ENCODE measurements at places on chromosomes 12 and 14.

- DNase-seq: no peak
These were observed 56.4 kb downstream of the VCPKMT start for GRCh38 chr14:50059763-50060616.

DNA sequence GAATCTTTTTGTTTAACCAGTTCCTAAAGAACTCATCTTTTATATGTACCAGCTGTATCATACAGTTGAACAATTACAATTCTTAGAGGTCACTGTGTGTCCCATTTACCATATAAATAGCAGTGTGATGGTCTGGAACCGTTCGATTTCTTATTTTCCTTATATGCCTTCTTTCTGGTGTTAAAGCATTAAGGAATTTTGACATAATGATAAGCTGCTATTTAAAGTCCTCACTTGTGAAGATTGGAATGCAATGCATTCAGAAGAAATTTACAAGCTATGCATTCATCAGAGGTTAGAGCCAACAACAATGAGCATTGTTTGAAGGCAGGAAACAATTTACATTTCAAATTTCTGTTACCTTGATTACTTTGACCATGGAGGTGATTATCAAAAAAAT lies 80.0 kb upstream of the PRICKLE1 start:
- peak; percentile 74 for DNase-seq

DNA sequence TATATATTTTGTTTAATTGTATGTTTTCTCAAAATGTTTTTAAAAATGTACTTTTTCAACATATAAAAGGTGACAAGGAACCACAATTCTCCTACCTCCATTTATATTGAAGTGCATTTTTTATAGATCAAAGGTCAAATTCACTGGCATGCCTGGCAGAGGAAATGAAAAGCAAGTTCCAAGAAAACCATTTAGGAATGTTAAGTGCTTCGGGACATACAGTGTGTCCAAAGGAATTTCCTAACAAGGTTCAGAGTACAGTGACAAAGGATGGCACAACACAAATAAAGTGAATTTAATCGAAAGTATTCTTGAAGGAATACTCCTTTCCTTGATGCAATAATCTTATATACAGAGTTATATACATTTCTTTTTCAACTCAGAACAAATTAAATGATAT lies 242.3 kb downstream of the CCER1 start:
- DNase-seq: peak; percentile 50

DNA sequence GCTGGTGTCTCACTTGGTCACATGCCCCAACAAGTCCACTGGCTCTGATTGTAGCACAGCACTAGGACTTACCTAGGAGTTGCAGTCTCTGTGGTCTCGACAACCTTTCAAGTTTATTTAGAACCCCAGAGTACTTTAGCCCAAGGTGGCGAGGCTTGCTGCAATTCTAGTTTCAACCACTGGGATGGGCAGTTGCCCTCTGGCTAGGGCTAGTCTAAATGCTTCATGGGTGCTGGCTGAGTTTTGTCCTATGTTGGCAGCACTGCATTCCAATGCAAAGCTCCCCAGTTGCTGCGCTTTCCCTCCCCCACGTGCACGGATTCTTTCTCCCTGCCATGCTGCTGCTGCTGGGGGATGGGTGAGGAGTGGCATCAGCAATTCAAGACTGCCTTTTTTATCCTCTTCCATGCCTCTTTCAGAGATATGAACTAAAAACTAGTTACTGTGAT lies 207.9 kb downstream of the SYNE2 start:
- peak; percentile 31 for DNase-seq

GRCh38 chr12:57868851-57869268 lies 22.3 kb upstream of the CTDSP2 start:
- peak; percentile 70 for DNase-seq

DNA sequence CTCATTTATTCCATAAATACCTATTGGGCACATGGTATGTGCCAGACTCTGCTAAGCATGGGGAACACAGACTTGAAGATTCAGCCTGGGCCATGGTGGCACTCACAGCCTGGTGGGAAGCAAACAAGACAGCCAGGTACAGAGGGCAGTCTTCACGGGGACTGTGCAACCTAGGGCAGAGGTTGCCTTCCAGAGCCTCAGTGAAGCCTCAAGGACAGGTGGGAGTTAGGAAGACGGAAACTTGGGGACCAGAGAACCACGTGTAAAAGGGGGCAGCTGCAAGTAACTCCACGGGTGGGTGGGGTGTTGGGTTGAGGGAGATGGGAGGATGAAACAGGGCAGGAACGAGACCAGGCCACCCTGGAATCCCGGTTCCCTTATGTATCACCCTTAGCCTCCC lies 980 bp upstream of the LTBR start:
- DNase-seq: no peak

DNA sequence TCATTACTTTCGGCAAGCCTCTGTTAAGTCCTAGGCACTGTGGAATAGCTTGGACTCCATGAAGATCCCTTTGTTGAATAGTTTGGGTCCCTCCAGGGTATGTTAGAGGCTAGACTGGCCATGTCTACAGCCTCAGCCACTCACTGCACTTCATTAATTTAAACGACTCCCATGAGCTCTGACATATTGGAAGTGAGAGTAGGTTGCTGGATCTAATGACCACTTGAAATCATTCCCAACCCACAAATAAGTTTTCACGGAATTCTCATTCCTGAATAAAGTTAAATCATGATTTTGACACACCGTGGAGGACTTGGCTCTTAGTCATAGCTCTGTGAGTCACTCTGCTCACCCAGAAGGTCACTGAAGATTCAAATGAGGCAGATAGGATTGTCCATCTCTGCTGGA lies 21.4 kb upstream of the APPL2 start:
- peak; percentile 95 for DNase-seq

DNA sequence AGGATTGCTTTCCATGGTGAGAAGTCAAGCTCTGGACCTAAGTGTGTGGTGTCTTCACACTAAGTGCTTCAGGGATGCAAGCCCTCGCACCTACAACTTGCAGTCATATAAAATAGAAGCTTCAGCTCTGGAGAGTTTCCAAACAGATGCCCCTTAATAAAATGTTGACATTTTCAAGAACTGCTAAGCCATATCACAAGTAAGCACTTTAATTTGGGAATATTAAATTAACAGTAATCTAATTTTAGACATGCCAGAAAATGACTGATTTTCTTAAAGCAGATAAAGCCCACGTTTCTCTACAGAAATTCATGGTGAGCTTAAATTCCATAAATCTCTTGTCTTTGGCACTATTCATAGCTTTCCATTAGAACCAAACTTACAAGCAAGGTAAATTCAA lies 600.1 kb upstream of the FLRT2 start:
- DNase-seq: no peak
